ENCODE measurements at places on chromosomes 3 and 15.

- no peak for DNase-seq
Observed at GRCh38 chr3:136495213-136495612, 245.1 kb downstream of the PCCB start.

GRCh38 chr3:16337856-16338540 lies 73.0 kb downstream of the OXNAD1 start:
- DNase-seq, result peak; percentile 55

DNA sequence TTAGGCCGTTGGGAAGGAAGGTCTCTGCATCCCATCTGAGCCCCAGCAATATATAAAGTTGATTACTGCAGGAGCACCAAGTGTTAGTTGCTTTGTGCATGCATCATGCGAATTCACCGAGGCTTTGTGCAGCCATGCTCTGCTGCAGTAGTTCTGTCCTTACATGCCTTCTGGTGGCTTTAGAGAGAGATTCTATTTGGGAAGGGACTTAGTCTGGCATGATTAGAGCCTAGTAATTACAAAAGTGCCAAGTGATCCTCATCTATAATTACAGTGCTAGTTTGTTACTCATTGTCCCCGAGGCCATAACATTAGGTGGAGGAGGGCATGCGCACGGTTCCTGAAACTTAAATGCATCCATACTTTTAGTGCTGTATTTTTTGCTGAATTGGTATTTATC lies 353.6 kb downstream of the CNTN4 start:
- DNase-seq, result no peak

DNA sequence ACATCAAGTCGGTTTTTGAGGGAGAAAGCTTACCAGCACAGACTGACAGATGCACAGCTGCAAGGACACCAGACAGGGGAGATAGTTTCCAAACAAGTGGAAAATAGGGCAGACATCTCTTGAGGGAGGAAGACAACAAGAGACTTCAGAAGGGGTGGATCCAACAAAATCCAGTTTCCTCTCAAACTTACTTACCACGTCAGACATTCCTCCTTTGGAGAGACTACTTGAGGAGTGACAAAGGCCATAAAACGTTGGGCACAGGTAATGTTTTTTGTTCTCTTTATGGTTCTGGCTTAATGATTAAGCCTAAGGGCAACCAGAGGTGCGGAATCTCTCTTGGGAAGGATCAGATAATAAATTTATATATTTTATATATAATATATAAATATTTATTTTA lies 76.1 kb downstream of the CD200 start:
- DNase-seq, result no peak

GRCh38 chr3:183714622-183715021 lies 17.0 kb downstream of the YEATS2 start:
- DNase-seq, result no peak

DNA sequence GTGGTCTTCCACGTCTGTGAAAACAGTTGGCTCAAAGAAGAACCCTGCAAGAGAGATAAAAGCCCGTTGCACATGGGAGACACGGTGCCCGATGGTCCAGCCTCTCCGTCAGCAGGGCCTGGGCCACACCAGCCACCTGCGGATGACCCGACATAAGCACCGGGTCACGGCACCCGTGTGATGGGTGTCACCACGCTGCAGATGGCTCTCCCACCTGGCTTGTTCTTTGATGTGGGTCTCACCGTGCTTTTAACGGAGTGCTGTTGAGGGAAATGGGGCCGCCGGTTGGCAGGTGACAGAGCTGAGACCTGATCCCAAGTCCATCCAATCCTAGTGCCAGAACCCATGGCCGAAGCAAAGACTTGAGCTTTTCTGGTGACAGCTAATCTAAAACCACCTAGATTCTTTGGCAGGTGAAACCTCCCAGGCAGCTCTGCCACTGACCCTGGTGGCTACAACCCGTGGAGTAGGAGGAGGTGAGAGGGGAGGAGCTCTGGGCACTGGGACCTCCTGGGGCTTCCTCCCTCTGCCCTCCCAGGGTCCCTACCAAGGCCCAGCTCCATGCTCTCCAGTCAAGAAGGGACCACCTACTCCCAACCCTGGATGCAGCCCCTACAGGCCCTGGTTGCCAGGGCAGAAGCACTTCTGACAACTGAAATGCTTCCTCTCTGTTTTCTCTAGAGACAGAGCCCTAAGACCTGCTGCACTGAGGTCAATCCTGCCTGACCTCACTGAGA lies 23.4 kb upstream of the SLC41A3 start:
- no peak for DNase-seq

GRCh38 chr15:90065682-90066049 lies 36.6 kb downstream of the IDH2 start:
- DNase-seq, result no peak

DNA sequence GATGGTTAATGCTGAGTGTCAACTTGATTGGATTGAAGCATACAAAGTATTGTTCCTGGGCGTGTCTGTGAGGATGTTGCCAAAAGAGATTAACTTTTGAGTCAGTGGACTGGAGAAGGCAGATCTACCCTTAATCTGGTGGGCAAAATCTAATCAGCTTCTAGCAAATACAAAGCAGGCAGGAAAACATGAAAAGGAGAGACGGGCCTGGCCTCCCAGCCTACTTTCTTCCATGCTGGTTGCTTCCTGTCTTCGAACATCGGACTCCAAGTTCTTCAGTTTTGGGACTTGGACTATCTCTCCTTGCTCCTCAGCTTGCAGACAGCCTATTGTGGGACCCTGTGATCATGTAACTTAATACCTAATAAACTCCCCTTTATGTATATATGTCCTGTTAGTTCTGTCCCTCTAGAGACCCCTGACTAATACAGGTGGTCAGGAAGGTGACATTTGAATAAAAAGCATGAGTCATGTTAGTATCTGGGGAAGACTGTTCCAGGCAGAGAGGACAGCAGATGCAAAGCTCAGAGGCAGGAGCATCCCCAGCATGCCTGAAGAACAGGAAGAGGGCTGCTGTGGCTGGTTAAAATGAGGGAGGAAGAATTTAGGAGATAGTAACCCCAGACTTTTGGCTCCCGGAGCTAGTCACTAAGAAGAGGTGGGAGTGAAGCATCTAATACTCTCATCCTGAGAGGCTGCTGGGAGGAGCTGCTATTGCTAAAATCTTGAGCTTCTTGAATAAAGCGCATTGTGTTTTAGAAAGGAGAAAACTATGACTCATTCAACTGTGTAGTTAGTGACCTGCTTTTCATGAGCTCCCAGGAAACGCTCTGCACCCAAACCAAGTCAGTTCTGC lies 207.4 kb upstream of the HES1 start:
- DNase-seq, result no peak

DNA sequence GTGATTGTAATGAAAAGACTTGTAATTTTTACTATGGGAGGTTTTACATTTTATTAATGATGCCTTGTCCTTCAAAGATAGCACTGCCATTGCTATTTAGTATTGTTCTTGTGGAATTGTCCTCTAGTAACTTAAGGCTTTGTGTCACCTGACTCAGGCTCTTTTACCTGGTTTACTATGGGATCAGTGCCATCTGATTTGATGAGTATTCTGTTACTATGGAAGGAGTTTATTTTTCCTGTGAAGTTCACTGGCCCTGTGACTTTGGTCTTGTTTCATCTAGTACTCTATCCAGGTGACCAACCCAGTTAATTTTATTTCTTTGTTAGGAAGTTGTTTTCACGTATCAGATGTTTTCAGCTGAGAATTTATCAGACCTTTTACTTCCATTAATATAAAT lies 9.0 kb downstream of the MORF4L1 start:
- DNase-seq, result no peak

DNA sequence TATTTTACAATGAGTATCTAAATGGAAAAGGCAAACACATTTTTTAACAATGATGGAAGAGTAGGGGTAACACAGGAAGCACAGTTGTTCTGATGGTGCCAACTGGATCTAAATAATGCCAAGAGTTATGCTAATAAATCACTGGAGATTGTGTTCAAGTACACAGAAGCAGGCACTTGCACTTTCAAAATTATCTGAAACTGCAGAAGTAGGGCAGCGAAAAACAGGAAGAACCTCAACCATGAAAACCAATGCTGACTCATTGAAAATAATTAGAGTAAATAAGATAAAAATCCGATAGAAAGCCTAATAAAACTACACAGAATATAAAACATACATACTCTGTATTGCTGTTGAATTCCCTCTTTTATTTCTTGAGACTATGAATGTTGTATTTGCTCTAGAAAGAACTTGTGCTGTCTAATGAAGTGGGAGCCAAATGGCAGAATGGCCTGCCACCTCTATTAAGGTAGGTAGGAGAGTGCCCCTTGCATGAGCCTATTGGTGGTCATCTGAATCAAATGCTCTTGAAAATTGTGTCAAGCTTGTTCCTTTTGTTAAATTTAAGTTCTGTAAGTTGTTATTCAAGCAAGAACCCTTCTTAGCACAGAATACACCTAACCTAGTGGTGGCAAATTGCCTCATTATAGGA lies 93.7 kb downstream of the ABI3BP start:
- no peak for DNase-seq

GRCh38 chr3:32992310-32992686 lies 40.9 kb downstream of the CCR4 start:
- DNase-seq, result no peak

DNA sequence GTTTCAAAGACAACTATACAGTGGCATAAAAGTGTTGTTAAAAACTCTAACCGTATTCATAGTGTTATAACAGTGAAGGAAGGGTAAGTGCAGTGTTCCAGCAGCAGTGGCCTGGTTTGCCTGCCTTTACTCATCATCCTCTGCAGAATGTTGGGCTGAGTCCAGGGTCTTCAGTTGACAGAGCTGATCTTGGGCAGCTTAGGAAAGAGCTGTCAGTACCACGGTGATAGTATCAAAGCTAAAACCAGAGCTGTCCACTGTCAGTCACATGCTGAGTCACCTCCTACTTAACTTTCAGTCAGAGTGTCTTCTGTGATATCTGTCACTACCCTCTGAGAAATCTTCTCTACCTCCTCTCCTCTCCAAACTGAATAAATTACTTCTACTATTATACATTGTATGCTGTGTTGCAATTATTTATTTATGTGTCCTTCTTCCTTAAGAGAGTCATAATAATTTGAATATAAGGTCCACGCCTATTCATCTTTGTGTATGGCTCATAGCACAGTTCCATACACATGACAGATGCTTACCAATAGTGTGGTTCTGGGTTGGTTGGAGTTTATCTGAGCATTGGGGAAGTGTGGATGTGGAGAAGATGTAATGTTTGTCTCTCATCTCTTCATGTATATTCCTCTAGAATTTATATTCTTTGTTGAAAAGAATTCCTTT lies 242.1 kb downstream of the ZIC1 start:
- DNase-seq, result no peak

GRCh38 chr3:191644291-191644690 lies 183.3 kb downstream of the PYDC2 start:
- no peak for DNase-seq

- DNase-seq, result no peak
Observed at GRCh38 chr15:33894193-33894592, 74.1 kb upstream of the CHRM5 start.

GRCh38 chr3:14423197-14423743 lies 20.9 kb downstream of the SLC6A6 start:
- DNase-seq, result no peak

- peak; percentile 57 for DNase-seq
Observed at GRCh38 chr3:107910713-107911259, 180.0 kb downstream of the CD47 start.

DNA sequence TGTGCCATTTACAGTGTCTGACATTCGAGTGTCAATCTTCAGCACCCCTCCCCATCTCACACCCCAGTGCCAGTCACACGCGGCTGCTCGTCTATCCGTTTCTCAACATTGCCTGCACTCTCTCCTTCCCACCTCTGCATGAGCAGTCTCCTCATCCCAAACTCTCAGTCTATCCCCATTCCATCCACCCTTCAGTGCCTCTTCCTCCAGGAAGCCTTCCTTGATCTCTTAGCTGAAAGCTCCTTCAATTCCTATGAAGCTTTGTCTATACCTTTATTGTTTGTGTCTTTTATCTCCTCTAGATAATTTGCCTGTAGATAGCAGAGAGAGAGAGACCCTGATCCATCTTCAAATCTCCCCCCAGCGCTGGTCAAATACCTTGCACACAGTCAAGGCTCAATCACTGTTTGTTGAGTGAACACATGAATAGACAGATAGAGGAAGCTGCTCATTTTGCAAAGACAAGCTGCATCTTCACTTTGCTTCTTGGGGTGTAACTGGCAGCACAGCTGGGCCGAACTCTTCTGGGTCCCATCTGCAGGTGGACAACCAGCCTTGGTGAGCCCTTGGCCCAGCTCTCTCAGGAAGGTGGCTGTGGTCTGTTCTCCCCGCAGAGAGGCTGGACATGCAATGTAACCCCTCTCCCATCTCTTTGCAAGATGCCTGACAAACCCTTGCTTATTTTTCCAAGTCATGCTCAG lies 52.8 kb downstream of the ITGA11 start:
- no peak for DNase-seq

DNA sequence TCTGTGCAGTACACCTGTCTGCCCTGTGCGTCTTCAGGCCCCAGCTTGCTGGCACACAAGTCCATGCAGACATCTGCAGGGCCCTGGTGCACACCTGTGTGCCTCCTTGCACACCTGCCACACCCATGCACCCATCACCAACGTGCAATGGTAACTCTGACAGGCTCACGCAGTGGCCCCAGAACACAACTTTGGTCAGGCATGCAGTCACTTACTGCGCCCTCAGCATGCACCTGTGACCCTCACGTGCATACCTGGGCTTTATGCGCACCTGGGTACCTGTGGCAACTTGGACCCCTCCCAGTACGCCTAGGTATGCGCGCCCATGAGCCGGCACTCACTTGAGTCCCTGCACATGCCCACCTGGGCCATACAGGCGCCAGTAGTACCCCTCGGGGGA lies 1.7 kb downstream of the PLXND1 start:
- DNase-seq, result no peak

DNA sequence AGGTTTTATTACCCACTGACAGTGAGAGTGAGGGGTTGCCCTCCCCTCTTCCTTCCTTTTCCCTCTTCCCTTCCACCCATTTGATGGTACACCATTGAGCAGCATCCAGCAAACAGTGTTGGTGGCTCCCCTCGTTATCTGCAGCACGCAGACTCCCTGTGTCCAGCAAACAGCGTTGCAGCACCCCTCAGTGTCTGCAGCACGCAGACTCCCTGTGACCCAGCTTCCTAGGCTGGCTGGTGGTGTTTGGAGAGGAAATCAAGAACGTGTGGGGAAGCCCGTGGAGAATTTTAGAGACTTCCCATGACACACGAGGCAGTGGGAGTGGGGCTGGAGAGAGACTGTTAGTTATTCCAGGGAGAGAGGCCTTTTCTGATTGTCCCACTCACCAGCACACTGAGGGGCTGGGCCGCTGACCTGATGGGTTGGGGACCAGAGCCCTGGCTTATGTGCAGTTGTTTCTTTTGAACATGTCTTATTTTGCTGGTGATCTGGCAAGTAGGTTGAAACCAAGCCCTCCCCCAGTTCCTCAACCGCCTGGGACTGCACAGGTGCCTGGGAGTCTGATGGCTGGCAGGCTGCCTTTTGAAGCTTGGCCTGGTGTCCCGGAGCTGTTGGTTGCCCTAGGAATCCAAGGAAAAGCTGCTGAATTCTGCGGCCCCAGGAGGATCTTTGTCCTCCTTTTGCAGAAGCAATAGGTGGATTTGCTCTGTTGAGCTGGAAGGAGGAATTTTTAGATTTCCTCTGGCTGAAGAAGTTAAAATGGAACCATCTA lies 19.0 kb downstream of the APBA2 start:
- DNase-seq, result no peak
